Astrocyte of the hippocampus (primary cell): ENCODE measurements at places on chromosomes 1 and 21.

DNA sequence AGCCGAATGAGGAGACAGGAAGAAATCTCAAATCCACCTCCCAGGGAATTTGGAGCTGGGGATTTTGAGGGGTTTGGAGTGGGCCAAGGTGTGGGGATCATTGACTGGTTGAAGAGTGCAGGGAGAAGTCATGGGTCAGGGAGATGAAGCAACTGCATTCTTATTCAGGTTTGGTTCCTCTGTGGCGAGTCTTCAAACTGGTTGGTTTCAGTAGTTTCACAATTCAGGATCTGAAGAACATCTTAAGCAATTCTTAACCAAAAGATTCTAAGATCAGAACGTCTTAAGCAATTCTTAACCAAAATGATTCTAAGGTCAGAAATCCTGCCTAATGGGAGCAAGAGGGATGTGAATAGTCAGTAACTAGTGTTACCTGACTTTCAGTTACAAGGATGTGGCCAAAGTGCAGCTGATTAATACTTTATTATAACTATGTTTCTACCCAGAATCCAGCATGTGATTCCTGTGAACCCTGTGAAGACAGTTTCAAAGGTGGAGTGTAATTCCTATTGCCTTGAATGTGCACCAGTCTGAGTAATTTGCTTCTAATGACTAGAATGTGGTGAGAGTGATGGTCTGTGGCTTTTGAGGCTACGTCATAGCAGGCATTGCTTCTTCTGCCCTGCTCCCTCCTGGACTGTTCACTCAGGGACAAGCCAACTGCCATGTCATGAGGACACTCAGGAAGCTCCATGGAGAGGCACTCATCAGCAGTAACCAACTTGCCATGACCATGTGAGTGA lies 61.2 kb downstream of the OLFML3 start:
- peak; percentile 19 for DNase-seq

DNA sequence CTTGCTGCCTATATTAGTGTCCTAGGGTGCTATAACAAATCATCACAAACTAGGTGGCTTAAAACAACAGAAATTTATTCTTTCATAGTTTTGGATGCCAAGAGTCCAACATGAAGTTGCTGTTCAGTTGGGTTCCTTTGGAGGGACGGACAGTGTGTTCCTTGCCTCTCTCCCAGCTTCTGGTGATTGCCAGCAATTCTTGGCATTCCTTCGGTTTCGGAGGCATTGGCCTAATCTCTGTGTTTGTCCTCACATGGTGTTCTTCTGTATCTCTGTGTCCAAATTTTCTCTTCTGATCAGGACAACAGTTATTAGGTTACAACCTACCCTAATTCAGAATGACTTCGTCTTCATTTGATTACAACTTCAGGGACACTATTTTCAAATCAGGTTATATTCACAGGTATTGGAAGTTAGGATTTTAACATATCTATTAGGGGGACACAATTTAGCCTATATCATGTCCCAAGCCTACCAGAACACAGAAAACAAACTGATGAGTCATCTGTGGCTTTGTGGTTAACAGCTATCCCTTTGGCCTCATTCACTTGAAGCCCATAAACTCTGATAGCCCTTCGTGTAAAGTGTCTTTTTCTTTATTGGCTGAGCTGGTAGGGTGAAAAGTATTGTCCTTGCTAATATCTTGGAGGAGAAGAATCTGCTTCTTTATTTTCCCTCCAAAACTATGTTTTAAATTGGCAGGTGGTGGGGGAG lies 83.2 kb upstream of the PAPPA2 start:
- peak; percentile 29 for DNase-seq

GRCh38 chr1:18062185-18062584 lies 45.4 kb upstream of the IGSF21 start:
- no peak for DNase-seq

DNA sequence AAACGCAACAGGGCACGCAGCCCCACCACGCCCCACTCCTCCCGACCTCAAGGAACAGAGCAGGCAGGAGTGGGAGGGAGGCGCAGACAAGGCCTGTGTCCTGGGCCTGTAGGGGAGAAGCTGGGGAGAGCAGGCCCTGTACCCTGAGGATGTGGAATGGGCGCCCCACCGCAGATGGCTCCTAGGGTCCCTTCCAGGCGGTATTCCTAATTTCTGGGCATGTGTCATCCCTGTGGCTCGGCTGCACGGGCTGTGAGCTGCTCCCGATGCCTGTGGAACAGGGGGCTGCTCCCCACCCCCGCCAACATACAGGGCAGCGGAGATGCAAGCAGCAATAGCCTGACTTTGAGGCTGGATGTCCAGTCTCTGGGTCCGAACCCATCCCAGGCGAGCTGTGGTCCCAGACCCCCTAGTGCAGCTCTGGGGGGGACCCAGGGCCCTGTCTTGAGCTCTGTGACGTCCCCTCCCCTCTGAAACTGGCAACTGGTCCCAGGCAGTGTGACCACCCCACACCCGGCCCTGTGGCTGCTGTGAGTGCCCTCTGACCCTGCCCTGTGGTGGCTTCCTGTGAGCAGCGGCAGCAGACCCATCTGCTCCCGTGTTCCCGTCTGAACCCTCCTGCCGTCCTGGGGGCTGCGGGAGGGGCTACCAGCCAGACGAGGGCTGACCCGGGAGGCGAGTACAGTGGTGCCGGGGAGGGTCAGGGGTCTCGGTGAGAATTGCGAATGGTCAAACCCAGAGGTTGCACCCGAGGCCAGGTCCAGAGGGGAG lies 13.9 kb upstream of the COL6A2 start:
- no peak for DNase-seq

- DNase-seq = no peak
Measured at GRCh38 chr1:93002781-93003180, 41.5 kb upstream of the DIPK1A start.

DNA sequence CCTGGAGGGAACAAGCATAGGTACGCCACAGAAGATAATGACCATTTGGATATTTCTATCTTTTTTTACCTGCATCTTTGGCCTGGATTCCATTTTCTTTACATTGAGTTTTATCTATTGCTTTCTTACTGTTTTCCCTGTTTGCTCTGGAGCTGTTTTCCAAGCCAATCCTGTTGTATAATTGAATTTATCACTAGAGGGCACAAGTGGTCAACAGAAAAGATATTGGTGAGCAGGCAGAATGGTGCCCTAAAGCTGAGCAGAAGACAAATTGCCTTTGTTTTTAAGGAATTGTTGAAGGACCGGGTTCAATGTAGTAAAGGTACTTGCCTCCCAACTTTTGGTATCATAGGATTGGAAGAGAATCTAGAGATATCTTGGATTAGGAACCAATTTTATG lies 152.8 kb downstream of the PPP1R12B start:
- peak; percentile 51 for DNase-seq

DNA sequence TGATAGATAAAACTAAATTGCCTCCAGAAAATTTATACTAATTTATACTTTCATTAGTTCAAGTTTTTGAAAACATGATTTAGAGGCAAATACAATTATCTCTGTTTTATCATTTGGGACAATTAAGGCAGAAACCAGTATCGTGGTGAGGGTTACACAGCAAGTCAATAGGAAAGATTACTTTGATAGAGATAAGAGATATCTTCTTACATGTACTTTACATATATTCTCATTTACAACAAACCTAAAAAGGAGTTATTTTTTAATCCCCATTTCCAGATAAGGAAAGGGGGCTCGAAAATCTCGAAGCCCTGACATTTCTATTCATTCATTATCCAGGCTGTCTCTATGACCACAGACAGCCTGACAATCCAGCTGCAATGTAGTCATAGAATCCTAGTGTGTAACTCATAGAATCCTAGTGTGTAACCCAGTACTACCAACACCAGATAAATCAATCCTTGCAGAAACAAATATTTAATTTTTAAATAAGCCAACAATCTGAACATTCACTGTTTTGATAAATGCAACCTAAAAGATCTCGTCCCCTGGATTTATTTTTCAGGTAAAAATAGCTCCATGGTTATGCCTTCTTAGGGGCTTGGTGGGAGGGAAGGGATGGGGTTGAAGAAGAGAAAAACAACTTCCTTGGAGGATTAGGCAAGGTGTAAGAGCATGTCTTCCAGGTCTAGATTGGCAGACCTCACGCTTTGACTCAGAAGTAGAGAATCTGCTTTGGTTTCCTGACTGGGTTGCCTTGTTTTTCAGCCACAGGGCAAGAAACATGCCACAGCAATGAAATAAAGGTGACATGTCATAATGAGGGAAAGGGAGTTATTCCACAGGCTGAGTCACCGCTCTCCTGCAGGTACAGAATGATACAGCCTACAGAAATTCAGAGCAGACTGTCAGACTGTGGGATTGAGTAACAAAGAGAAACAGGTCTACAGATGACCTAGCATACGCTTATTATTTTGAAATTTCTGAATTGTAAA lies 45.6 kb downstream of the IRF2BP2 start:
- DNase-seq = peak; percentile 94

- DNase-seq = peak; percentile 23
Measured at GRCh38 chr1:212293579-212293978, 8.4 kb downstream of the PPP2R5A start.

- DNase-seq = no peak
Measured at GRCh38 chr1:41723786-41724185, 194.9 kb downstream of the HIVEP3 start.

DNA sequence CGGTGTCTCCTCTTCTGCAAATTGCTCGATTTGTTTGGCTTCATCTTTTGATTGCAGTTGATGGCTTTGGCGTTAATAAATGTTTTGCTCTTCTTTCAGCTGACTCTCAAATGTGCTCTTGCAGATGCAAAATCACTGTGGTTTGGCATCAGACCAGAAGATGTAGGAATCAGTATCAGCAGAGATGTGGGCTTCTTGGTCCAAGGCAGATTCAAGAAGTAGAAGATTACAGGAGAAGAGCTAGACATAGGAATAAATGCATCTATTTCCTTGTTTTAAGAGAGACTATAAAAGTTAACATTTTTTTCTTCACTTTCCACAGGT lies 59.8 kb upstream of the BACH1 start:
- peak; percentile 16 for DNase-seq

DNA sequence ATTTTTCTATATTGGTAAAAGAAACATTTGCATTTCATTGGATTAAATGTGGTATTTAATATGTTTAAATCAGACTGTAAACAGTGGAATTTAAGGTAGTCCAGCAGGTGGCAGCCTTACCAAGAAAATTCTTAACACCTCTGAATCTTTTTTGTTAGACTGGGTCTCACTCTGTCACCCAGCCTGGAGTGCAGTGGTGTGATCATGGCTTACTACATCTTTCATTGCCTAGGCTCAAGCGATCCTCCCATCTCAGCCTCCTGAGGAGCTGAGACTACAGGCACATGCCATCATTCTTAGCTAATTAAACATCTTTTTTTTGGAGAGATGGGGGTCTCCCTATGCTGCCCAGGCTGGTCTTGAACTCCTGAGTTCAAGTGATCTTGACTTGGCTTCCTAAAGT lies 98.8 kb downstream of the RABGAP1L start:
- peak; percentile 63 for DNase-seq

DNA sequence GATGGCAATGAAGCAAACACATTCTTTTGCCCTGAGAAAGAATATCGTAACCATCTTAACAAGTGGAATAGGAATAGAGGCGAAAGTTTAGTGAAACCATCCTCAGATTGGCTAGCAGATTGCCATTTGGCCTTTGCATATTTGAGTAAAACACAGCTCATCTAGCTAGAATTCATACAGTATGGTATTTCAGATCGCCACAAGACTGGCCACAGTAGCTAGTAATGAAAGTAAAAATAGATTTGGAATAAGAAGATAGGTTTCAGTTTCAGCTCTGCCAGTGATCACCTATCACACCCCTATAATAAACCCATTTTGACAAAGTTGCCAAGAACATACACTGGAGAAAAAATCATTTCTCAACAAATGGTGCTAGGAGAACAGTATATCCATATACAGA lies 294.9 kb downstream of the LRRIQ3 start:
- DNase-seq = no peak

- no peak for DNase-seq
Measured at GRCh38 chr1:24507405-24507804, 4.8 kb downstream of the RCAN3 start.

DNA sequence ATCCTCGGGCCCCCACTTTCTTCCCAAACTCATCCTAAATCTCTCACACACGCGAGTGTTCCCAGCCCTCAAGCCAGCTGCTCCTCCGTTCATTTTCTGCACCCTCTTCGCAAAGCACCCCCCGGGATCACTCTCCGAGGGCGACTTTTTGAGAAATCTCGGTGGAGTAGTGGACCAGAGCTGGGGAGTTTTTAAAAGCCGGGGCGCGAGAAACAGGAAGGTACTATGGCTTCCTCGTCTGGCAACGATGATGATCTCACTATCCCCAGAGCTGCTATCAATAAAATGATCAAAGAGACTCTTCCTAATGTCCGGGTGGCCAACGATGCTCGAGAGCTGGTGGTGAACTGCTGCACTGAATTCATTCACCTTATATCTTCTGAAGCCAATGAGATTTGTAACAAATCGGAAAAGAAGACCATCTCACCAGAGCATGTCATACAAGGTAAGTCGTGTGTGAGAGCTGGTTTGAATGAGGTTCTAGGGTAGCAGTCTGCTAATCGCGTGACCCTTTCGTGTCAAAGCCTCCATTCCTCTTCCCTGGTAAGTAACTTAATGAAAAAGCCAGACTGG lies 800 bp downstream of the DR1 start:
- peak; percentile 40 for DNase-seq

DNA sequence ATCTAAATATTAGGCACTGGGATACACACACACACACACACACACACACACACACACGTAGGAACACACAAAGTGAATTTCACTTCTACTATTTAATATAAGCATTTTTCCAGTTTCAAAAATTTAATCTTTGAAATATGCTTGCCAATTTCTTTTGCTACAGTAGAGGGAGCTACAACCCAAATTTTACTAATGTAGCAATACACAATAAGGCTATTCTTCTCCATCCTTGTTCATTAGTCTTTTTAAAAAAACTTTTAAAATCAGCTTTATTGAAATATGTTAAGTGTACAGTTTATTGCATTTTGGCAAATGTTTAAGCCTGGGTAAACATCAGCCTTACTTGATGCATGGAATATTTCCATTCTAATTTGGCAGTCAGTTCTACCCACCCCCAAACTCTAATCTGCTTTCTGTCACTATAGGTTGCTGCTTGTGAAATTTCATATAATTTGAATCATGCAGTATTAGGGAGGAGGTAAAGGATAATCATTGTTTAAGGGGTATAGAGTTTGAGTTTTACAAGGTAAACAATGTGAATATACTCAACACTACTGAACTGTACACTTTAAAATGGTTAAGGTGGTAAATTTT lies 93.0 kb upstream of the TENT5C start:
- DNase-seq = peak; percentile 41

- DNase-seq = no peak
Measured at GRCh38 chr1:110240476-110241210, 30.5 kb downstream of the KCNC4 start.

DNA sequence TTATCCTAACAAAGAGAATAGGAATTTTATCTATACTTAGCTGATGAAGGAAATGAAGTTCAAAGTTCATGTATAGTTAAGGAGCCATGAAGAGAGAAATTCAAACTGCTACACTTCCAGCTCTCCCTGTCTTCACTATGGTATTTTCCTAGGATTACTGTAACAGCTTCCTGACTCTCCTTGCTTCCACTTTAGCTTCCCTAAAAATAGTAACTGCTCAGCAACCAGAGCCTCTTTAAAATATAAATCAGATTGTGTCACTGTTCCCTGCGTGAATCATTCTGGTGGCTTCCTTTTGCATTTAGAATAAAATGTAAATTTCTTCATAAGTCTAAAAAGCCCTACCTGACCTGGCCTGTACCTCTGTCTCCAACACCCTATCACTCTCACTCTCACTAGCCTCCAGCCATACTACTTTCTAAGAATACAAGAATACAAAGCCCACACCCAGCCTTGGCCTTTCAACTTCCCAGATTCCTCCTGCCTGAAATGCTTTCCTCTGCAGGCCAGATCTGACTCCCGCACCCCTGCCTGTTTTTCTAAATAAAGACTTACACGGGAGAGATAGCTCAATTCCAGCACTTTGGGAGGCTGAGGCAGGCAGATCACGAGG lies 30.5 kb downstream of the OR10J1 start:
- DNase-seq = no peak
